ENCODE measurements at places on chromosomes 5 and 9.

GRCh38 chr5:80705801-80706200, 51.0 kb upstream of the DHFR start:
- no peak for DNase-seq

DNA sequence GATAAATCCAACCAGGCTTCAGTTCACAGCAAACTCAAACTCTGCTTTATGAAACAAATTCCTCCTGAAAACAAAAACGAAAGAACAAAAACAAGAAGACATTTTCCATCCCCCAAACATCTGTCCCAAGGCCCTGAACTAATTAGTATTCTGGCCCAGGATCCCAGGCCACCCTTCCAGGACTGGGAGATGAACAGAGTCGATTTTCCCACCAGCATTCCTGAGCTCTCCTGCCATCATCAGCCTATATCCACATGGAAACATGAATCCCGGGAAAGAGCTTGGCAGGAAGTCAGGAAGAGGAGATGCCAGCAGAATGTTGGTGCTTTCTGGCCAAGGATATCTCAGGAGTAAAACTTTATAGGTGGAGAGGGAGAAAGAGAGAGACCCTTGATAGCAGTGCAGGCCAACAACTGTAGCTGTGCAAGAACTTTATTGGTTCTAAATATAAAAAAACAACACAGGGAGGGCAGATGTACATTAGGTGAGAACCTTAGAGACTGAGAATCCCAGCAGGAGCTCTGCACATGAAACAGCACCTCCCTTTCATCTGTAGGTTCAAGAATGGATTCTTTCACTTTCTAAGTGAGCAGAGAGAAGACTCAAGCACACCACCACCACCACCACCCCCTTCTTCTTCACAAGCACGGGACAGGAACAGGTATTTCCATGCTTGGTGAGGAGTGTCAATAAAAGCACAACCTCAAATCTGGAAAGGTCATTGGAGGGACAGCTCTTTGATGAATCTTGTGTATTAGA, 190.7 kb upstream of the TAS2R1 start:
- no peak for DNase-seq

- peak; percentile 6 for DNase-seq
Measured at GRCh38 chr9:75866273-75866871, 24.1 kb upstream of the PCSK5 start.

DNA sequence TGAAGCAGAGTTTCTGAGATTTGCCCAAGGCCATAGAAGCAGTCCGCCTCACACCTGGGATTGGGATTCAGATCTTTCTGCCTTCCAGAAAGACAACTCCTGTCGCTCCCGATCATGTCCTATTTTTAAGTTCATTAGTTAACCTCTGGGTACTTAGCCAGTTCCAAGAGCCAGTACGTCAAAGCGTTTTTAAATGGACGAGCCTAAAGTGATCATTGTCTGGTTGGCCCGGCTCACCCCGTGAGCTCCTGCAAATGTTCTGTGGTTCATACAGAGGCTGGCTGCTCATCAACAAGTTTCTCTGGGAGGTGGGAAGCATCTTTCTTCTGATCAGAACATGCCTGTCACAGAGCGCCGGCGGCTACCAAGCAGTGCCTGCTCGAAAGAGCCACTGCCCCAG, 554.5 kb upstream of the WWC1 start:
- no peak for DNase-seq

All from GM06990 (cell line).